COLO829 (cell line): ENCODE measurements at places on chromosomes 1 and 21.

GRCh38 chr1:165034136-165034809, 322.2 kb downstream of the LMX1A start:
- DNase-seq = no peak

DNA sequence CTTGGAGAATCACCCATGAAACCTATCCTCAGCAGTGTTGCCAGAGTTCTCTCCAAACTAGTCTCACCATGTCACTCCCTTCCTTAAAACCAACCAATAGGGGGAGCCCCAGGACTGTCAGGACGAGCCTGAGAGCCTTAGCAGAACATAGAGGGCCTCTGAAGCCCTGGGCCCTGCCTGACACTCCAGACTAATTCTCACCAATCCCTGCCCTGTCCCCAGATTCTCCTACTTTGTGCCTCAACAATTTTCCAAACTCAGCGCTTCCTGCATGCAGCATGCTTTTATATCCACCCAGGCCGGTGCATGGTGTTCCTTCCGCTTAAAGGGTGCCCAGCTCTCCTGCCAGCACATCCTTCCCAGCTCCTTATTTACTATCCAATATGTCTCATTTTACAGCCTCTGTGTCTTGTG, 42.7 kb downstream of the HSD3B1 start:
- DNase-seq = no peak

- DNase-seq = no peak
Observed at GRCh38 chr1:86522240-86522639, 24.6 kb upstream of the CLCA4 start.

DNA sequence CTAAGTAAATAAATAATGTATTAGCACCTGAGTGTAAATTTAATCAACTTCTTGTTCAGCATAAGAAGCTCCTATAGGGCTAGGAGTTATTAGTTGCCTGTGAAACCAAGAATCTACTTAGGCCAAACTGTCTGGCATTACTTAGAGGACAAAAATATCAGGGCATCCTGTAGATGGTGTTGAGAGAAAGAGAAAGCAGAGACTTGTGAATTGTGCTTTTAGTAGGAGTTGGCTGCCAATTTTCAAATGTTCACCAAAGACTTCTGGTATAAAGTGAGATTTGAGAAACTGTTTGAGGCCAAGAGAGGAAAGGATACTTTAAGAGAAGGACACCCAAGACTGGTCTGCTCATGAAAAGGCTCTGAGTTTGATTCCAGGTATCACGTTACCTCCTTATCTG, 315.5 kb upstream of the DEPDC1 start:
- no peak for DNase-seq

DNA sequence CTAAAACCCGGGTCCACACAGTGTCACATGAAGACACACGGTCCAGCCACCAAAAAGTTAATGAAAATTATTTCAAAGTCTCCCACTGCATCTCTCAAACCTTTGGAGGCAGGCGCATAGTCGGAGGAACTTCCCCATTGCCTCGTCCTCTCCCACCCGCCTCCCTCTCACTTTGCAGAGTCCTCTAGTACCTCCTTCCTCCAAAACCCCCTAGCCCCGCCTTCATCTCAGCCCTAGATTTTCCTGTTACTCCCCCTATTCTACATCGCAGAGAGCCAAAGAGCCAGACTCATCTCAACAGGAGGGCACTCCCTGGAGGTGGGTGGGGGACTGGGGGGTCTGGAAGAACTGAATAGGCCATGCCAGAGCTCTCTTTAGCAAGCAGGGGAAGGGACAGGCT, 79.3 kb downstream of the DISP3 start:
- no peak for DNase-seq

GRCh38 chr21:26954662-26955121, 12.2 kb downstream of the ADAMTS5 start:
- DNase-seq = no peak

GRCh38 chr1:169475806-169476387, 9.8 kb downstream of the SLC19A2 start:
- peak; percentile 24 for DNase-seq

DNA sequence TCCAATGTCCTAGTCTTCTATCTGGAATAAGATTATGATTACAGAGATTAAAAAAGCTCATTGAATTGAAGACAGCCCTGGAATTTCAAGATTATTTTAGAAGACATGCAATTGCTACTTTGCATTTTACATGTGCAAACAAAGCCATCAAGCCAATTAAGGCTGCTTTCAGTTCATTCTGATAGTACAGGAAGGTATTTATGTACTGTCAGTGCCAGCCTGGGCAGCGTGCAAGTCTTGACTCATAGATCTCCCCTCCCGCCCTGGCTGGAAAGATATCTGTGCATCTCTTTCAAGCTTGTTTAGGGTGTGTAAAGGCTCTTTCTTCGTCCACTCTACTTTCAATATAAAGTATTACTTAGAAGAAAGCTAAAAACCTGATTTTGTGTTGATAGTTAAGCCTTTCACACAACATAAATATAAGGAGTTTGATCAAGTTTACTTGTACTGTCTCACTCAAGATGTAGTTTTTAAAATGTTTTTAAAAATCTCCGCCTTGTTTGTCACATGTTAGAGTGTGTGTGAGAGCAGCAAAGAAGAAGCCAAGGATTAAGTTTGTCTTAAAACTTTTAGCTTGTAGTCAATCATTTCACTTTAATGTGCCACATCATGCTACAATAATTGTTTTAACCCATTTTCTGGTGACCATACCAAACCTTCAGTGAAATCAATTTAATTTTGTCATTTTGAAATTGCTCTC, 13.6 kb upstream of the LYPLAL1 start:
- peak; percentile 11 for DNase-seq

GRCh38 chr1:5959667-5960230, 32.5 kb downstream of the NPHP4 start:
- DNase-seq = no peak

- peak; percentile 72 for DNase-seq
Observed at GRCh38 chr21:43340491-43341377, 86.2 kb downstream of the SIK1 start.

DNA sequence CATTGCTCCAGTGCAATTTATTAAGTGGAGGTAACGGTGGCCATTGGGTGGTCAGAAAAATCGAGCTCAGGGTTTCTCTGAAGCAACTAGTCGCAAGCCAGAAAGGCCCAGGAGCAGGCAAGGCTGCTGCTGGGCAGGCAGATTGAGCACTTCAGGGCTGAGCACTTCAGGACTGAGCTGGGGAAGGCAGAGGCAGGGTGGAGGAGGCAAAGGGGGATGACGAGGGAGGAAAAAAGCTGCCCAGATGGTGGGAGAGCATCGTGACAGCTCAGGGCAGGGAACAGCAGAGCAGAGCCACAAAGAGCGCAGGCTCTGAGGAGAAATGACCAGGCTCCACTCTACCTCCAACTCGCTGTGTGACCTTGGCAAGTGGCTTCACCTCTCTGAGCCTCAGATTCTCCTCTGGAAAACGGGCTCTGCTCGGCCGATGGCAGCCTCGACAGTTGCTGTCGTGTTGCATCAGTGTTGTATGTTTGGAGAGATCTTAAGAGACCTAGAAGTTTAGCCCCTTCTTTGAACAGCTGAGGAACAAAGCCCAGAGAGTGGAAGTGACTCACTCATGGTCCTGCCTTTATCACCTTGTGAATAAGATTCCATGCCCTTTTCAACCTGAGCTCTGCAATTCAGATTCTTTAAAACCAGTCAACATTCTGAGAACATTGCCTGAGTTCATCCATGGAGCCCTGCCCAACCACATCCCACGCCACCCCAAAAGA, 141.4 kb downstream of the SYF2 start:
- peak; percentile 11 for DNase-seq

- DNase-seq = no peak
Observed at GRCh38 chr1:8321612-8322011, 3.7 kb downstream of the SLC45A1 start.

DNA sequence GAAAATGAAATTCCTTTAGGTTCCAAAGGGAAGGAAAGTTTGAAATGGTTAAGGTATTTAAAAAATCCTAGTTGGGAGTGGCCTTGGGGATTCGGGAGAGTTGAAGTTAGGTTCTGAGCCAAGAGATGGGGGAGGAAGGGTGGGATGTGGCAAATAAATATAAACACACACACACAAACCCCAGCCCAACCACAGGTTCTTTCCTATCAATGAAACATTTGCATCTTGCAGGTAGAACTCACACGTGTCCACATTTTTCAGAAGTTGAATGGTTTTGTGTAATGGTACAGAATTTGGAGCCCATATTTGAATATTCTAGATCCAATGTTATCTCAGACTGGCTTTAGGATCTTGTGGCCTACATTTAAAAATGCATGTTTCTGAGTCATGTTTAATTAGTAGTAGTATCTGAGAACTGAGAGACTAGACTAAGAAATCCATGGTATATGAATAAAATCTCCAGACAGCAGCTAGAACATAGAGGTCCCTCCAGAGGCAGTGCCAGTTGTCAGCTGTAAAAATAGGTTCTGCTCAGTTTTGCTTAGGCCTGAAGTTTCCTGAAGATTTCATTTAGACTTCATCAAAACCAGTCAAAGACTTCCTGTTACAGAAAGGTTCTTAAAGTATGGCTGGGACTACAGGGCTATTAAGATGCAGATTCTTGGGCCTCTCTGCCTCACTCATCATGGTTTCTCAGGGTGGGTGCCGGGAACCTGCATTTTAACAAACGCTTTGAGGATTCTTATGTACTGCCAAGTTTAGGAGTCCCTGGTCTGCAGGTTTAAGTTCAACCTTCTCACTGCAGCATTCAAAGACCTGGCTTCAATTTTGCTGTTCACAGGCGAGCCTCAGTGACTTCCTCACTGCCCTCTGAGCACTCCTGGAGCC, 21.3 kb downstream of the RUNX1 start:
- no peak for DNase-seq

GRCh38 chr1:11352816-11353799, 80.1 kb downstream of the UBIAD1 start:
- no peak for DNase-seq

DNA sequence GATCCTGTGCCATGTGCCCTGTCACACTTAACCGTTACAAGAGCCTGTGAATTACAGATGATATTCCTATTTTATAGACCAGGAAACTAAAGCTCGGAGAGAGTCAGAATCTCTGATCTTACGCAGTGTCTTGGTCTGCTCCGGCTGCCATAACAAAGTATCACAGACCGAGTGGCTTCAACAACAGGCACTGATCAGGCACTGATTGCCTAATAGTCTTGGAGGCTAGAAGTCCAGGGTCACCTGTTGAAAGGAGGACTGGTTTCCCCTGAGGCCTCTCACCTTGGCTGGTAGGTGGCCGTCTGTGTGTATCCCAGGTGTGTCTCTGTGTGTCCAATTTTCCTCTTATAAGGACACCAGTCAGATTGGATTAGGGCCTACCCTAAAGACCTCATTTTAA, 31.5 kb upstream of the KCNE2 start:
- no peak for DNase-seq

GRCh38 chr1:12760256-12760795, 13.2 kb upstream of the PRAMEF12 start:
- no peak for DNase-seq

DNA sequence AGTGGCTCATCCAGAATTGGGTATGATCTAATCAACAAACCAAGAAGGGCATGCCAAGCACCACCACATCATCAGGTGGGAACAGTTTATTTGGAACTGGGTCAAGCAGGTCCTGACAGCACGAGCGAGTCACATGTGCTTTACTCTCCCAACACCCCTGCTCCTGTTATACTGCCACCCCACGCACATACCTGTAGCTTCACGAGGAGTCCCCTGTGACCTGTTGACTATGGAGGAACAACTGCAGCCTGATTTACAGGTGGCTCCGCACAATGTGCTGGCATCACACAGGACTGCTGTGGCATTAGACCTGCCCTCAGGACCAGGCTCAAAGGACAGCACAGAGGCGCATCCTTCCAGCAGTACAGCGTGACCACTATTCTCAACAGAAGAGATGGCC, 70.8 kb upstream of the LRRN2 start:
- DNase-seq = no peak

DNA sequence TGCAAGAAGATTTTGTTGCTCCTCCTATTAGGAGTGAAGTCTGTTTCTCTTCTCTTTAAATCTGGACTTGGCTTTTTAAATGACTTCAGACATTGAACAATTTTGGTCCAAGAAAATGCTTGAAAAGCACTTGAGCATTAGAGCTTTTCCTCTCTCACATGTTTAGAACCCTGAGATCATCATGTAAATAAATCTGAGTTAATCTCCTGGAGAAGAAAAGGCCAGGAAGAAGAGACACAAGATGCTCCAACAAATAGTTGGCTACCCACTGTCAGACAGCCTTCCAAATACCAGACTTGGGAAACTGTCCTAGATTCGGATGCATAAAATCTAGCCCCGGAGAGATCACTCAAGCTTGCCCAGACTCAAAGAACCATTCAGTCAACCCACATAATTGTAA, 1353.1 kb upstream of the ADGRL4 start:
- no peak for DNase-seq

- peak; percentile 23 for DNase-seq
Observed at GRCh38 chr1:183871142-183871541, 66.2 kb downstream of the RGL1 start.

DNA sequence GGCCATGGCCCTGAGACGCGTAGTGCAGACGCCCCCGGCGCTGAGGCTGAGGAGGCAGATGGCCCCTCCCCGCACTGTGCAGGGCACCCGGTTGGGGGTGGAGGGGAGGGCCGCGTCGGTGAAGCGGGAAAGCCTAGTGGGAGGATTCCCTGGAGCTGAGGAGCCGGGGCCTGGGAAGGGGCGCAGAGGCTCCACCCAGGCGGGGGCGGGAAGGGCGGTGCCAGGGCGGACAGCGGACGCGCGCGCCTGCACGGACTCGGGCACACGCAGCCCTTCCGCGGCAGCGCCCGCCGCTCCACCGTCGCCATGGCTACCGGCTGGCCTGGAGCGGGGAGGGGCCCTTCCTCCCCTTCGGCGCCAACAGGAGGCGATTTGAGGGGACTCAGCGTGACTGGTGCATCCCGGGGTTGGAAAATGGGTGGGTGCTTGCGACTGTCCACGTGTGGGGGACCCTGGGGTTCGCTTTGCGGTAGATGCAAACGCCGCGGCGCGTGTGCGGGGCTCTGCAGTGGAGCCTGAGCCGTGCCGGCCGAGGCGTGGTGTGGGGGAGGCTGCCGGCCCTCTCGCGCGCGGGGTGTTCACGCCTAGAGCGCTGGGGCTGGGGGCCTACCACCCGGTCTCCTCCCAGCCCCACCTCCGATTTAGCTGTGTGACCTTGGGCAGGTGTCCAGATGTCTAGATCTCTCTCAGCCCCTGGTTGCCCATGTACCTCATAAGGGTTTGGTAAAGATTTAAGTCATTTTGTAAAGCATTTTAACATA, 35.1 kb downstream of the PTPRF start:
- DNase-seq = peak; percentile 60

GRCh38 chr1:246679794-246680177, 44.4 kb upstream of the SCCPDH start:
- no peak for DNase-seq
